Karpas-422 (cell line): ENCODE measurements at places on chromosomes 6 and 20.

GRCh38 chr6:151109361-151109760, 130.4 kb upstream of the AKAP12 start:
- DNase-seq = no peak

GRCh38 chr20:50098259-50098658, 14.7 kb downstream of the UBE2V1 start:
- DNase-seq = peak; percentile 21

DNA sequence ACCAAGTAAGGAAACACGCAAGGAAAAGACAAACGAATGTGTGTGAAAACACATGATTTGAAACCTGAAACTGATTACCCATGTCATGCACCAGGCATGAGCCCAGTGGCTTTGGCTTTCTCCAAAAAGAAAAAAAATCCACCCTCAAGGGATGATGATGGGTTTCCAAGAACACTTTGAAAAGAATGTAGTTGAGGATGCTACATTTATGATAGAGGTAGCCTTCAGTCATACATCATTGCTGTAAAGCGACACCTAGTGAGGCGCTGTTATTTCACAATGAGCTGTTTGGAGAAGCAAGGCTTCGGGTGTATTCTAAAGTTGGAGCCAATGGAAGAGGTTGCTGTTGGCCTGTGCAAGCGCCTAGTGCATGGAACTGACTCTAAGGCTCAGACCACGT, 124.9 kb downstream of the SCML4 start:
- DNase-seq = no peak

DNA sequence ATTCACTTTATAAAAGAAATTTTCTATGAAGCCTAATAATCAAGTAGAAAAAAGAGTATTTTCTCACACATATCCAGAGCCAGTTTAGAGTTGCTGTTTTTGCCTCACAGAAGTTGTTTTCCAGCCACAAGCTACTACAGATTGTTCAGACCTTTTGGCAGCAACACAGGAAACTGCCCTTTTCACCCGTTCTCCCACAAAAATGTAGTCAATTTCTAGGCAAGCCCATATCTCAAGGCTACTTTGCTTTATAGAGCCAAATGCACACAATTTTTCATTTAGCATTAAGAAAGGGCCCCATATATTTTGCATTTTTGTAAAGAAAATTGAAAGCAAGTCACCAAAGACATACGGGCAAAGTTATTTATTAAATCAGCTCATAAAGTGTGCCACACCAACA, 49.5 kb downstream of the EPB41L2 start:
- no peak for DNase-seq

- DNase-seq = no peak
These were observed 94.0 kb upstream of the NHSL1 start for GRCh38 chr6:138593124-138593877.

DNA sequence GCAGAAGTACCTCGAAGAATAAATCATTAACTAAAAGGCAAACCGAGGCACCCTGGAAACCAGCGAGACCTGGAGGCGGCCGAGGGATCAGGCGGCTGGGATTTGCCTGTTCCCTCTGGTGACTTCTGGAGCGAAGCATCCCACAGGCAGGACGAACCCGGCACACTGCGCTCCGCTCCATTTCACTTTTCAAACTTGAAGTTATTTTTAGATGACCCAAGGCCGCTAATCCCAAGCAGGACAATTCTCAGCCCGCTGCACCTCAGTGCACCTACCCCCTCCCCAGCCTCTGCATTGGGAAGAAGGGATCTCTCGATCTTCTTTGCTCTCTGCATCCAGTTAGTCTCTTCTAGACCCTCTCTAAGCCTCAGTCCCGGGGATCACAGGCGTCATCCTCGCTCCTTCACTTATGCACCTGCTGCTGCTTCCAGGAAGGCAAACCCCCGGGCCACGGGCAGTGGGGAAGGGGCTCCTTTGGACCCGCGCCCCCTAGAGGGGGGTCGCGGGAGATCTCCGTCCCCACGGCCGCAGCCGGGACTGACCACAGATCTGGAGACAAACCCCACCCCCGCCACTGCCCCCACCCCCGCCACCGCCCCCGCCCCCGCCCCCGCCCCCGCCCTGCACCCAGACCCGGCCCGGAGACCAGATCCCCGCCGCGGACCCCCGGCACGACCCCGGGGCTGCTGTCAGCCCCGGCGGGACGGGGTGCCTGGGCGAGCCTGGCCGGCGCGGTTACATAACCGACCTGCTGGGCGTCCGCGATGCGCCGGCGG, 636 bp downstream of the RCAN2 start:
- peak; percentile 70 for DNase-seq

DNA sequence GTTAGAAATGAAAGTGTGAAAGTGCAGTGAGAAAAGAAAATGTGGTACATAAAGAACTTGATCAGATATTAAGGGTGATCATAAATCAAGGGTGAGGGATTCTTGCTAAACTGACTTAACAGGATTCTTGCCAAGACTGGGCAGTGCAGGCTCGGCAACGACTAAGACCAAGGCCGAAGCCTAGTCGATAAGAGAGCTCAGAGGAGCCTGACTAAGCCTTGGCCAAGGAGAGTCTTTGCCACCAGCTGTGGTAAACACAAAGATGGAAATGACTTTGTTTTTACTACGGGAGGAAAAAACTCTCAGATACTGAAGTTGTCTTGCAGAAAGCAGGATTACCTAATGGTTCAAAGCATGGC, 196.6 kb downstream of the LY86 start:
- DNase-seq = no peak

DNA sequence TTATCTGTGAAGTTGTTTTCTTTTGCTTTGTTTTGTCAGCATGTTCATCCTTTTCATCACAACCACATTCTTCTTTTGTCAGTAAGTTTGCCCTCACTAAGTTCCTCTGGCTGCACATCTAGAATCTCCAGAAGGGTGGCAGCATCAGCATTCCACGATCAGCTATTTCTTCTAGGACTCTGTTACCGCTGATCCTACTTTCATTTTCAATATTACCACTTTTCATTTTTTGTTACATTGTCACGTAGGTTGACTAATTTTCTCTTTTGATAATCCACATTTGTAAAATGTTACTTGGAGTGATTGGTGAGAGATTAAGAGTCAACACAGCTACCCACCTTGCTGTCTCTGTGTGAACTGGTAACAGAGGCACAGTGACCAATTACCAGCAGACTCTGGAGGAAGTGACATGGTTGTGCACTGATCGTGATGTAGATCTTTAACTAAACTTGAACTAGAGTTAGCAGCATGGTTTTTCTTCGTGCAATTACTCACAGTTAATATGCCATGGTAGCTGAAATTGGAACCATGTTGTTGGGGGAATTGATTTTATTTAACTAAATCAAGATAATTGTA, 307.9 kb upstream of the SLC35B3 start:
- DNase-seq = no peak

DNA sequence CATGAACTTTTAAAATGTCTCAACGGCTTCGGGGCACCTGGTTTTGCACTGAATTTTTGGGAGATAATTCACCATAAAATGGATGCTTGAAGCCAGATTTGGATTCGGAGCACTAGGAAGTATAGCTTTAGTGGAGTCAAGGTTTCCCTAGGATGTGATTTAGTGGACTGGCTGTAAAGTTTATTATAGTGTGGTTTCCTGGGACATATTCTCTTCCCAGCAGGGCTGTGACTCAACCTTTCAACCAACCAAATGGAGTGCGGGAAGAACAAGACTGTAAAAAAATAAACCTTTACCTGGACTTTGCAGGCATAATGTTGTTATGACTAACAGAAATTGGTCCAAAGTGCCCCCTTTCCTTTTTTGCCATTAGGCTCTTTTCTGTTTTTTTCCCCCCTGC, 327.4 kb upstream of the MAN1A1 start:
- DNase-seq = no peak

DNA sequence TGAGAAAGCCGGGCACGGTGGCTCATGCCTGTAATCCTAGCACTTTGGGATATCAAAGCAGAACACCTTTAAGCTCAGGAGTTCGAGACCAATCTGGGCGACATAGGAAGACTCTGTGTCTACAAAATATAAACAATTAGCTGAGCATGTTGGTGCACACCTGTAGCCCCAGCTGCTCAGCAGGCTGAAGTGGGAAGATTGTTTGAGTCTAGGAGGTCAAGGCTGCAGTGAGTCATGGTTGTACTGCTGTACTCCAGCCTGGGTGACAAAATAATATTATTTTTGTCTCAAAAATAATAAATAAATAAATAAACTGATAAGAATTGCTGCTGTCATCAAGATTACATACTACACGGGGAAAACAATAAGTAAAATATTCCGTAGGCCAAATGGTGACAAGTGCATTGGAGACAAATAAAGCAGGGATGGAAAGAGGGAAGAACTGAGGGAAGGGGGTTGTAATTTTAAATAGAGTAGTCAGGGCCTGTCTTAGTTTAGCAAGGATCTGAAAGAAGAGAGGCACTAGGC, 14.0 kb upstream of the TOP1 start:
- DNase-seq = no peak

DNA sequence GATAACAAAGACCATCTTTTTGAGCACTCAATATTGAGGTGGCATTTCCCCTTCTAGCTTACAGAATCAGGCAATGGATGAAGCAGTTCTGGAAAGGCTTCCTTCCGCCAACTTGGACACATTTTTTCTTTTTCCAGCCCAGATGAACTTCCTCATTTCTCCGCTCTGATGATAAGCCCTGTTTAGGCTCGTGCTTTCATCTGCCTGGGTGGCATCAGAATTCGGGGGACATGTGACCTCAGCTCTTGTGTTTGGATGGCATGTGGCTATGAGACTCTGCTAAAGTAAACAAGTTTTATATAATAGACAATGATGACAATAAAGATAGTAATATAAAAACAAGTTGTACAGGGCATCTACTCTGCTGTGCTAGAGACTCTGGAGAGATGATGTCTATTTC, 796.7 kb downstream of the DHX35 start:
- no peak for DNase-seq

DNA sequence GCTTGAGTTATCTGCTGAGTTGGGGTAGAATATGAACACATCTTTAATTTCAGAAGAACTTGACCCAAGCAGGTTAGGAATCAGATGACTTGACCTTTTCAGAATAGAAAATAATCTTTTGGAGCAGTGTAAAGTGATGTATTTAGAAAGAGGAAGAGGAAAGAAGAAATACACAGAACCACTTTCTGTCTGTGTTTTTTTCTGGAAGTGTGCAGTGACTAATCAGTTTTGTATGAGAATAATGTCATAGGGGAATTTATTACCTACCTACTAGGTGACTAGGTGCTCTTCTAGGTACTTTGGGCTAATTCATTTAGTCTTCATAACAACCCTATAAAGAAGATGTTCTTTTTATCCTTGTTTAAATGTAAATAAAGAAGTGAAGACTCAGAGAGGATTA, 3.0 kb downstream of the PPP1R14C start:
- DNase-seq = no peak

- no peak for DNase-seq
These were observed 24.6 kb upstream of the FOXC1 start for GRCh38 chr6:1584996-1585668.

DNA sequence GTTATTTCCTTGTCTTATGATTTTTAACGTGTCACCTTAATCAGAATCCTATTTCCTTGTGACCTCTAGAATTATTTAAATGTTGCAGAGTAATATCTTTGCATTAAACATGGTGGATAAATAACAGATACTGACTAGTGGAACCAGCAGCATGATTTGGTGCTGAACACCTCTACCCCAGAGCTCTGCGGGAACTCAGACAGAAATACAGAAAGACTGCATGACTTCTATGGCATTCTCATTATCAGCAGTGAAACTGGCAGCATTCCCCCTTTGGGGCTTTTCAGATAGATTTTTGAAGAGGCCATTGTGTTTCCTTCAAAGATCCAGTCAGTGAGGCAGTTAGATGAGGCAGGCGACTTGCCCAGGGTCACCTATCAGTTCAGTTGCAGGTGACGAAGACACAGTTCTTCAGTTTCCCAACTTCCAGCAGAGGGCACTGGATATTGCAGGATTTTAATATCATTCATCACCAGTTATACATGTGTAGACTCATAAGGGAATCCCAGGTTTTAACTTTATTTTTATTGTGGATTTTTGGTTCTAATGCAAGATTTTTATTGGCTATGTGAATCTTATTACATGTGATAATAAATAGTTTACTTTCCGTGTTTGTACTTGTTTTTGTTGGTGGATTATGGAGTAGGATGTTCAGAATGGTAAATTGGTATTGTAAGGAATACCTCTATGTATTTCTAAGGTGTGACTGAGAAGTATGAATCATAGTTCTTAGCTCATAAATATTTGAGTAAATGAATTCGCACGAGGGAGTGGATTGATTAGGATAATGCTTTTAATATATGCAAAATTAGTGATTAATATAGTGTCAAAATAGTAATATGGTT, 81.3 kb downstream of the AFDN start:
- DNase-seq = peak; percentile 63

DNA sequence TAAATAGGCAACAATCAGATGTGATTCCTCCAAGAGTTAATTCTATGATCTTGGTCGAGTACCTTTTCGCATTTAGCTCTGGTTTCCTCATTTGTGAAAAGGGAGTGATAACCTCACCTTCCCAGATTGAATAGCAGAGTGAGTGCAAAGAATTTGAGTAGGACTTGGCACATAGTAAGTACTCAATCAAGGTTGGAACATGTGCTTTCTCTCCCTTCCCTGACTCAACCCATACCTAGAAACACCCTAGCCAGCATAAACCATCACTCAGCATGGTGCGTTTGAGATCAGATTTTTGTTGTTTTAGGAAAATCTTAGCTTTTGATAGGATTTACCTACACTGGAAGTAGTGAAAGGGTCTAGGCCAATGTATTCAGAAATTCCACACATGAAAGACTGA, 333.4 kb upstream of the NT5E start:
- DNase-seq = no peak

GRCh38 chr20:32685541-32686529, 12.1 kb upstream of the C20orf203 start:
- DNase-seq = no peak

GRCh38 chr20:31713312-31714273, 9.1 kb downstream of the BCL2L1 start:
- DNase-seq = no peak

DNA sequence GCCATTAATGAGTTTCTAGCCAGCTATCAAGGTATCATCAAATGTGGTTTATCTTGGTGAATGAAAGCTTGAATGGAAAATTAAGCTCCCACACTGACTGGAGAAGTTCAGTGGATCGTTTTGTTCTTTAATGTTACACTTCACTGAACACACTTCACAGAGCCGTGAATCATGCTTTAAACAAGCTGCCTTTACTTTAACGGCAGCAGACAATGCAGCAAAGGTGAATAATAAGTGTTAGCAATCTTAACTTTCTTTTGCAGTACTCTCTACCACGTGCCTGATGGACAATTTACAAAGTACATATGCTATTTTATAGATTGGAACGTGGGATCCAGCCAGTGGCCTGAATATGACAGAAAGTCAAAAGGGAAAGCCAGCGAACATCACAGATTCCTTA, 424.5 kb downstream of the GRIK2 start:
- DNase-seq = no peak

- DNase-seq = no peak
These were observed 214.1 kb upstream of the RREB1 start for GRCh38 chr6:6893701-6894100.

GRCh38 chr20:36399147-36399968, 93.2 kb downstream of the DLGAP4 start:
- peak; percentile 88 for DNase-seq

GRCh38 chr6:43939281-43940070, 169.5 kb downstream of the VEGFA start:
- no peak for DNase-seq

- DNase-seq = no peak
These were observed 135.4 kb downstream of the JPH2 start for GRCh38 chr20:44051661-44052000.
